Inflammatory macrophage (primary cell): ENCODE measurements at places on chromosomes 2 and 18.

DNA sequence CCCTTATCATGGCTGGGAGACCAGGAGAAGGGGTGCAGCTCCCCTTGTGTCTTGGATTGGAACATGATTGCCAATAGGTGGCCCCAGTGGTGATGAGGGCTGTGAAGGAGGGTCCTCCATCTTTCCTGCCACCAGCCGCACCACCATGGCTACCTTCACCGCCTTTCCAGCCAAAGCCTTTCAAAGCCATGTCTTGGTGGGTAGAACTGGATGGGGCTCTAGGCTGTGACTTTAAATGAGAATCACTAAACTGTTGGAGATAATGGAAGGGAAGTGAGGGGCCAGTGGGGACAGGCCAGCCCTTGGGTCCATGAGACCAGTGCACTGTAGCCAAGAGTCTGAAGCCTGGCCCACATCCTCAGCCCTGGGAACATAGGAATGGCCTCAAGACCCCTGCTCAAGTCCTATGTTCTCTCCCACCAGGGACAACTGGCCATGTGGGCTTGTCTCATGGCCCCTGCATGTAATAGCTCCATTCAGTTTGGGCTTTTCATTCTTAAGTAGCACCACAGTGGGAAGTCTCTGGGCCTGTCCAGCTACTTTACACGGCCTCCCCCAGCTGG lies 345.7 kb downstream of the DYSF start:
- DNase-seq: no peak

DNA sequence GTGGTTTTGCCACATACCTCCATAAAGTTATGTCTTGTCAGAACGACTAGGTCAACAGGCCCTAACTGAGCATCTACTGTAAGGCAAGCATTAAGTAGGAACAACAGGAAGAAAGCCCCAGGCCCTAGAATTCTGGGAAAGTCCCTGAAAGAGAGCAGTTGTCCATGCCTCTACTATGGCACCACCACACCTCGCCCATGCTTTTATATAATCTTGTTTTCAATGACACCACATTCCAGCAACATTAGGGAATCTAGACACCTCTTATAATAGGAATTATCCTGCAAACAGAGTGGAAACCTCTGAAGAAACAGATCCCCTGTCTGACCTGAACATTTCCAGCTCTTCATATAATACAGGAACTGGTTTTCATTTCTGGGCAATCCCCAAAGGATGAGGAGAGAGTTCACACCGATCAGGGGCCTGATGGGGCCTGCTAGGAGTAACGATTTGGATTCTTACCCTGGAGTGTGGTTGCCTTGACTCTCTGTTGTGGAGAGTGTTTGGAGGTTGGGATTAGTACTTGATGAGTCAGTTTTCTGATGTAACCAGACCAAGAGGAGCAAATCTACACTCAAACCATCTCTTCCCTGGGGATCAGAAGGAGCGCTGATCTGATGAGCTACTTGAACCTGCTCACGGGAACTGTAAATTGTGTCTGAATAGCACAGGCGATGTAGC lies 31.9 kb upstream of the CEP68 start:
- no peak for DNase-seq

- no peak for DNase-seq
These were observed 148.3 kb downstream of the RHBDD1 start for GRCh38 chr2:226983895-226984749.

GRCh38 chr2:1632510-1632909 lies 111.8 kb downstream of the PXDN start:
- DNase-seq: no peak

GRCh38 chr2:170243118-170243837 lies 65.3 kb downstream of the MYO3B start:
- no peak for DNase-seq

DNA sequence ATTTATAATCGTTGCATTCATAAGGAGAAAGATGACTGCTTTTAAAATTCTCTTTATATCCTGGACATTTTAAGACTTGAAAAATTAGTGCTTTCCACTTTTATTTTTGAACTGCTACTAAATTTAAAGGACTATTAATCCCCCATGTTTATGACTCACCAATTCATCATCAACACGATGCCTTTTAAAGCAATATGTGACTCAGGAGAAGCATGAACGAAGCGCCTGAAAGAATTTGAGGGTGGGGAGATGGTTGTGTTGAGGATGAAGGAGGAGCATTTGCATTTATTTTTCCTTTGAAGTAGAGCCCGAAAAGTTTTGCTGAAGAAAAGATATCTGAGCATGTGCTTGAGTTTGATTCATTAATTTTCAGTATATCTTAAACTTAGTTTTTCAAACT lies 192.2 kb upstream of the LRRTM1 start:
- DNase-seq: no peak
